ENCODE measurements at places on chromosomes 12 and 14. TPM values are rescaled to one million over a fixed set of nuclear protein-coding genes. Genes with fewer than 3 reads are reported as not detected.

Gene PLCZ1
- not detected for polyA plus RNA-seq

Gene PXN
- 5.9 TPM for polyA plus RNA-seq

Gene ANGEL1
- polyA plus RNA-seq, result 18.4 TPM

Gene TMEM132C
- polyA plus RNA-seq, result 0.18 TPM

Gene LRRC10
- polyA plus RNA-seq, result not detected

Gene TTC7B
- 19.9 TPM for polyA plus RNA-seq

Gene TBX5
- polyA plus RNA-seq, result not detected

Gene SERPINA1
- not detected for polyA plus RNA-seq

Gene GUCY2C
- polyA plus RNA-seq, result 0.06 TPM

Gene NPAS3
- polyA plus RNA-seq, result 1.3 TPM

Gene CLEC2A
- not detected for polyA plus RNA-seq

Gene MYF6
- not detected for polyA plus RNA-seq

Gene MIPOL1
- polyA plus RNA-seq, result 3.2 TPM

Gene TAS2R9
- 1.6 TPM for polyA plus RNA-seq

Gene CFAP73
- polyA plus RNA-seq, result not detected

Gene RIPK3
- polyA plus RNA-seq, result not detected

Gene RECQL
- 28.8 TPM for polyA plus RNA-seq

Gene HAL
- 0.06 TPM for polyA plus RNA-seq

Gene DNAAF2
- 41.6 TPM for polyA plus RNA-seq

Gene BEST3
- polyA plus RNA-seq, result not detected

Gene GPRC5D
- not detected for polyA plus RNA-seq

Gene TMPRSS12
- polyA plus RNA-seq, result not detected

Gene ABCB9
- 19.5 TPM for polyA plus RNA-seq

Gene TBC1D30
- 16.5 TPM for polyA plus RNA-seq

Gene C12orf42
- polyA plus RNA-seq, result 0.66 TPM

Gene PPP1R1A
- polyA plus RNA-seq, result 29.6 TPM

Gene PPP2R3C
- polyA plus RNA-seq, result 75.7 TPM

Gene MED13L
- 38.9 TPM for polyA plus RNA-seq

Gene GRIP1
- polyA plus RNA-seq, result 41.1 TPM
